ENCODE measurements at places on chromosomes 2 and 18.

DNA sequence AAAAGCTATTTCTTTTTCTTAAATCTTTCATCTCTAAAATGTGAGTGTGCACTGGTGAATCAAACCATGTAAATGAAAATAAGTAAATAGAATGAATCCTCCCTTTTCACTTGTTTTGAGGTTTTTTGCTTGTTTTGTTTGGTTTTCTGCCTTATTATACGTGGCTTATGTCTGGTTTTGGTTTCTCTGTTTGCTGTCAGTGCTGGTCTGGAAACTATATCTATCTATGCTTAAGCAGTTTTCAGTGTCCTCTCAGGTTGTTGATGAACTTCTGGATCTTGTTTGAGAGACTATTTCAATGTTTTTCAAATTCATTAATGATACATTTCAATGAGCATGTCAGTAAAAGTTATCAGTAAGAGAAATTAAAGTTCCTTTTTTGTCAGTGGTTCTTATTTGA, 48.1 kb upstream of the TNFRSF11A start:
- DNase-seq, result no peak

DNA sequence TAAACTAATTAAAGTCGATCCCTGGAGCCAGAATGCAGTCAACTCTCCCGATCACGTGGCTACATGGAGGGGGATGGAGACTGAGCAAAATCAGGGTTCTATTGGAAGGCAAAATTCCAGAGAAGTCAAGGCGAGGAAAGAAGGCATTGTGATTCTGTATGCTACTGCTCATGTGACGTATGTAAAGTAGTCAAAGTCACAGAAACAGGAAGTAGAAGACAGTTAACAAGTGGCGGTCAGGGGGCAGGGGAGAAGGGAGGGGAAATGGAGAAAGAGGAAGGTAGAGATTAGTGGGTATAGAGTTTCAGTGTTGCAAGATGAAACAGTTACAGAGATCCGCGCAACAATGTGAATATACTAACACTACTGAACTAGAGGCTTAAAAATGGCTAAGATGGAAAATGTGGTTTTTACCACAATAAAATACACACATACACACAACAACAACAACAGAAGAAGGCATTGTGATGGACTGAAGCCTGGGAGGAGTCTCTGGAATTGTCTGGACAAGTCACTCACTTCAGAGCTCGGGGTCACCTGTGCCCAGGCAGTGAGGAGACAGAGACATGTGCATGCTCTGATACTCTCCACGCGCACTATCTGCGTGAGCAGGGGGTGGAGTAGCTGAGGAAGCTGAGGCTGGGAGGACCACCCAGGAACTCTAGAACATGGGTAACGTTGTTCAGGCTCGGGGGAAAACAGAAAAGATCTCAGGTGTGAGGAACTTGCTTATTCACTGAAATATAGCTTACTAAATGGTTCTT, 89.9 kb upstream of the CDCA7 start:
- DNase-seq, result no peak

DNA sequence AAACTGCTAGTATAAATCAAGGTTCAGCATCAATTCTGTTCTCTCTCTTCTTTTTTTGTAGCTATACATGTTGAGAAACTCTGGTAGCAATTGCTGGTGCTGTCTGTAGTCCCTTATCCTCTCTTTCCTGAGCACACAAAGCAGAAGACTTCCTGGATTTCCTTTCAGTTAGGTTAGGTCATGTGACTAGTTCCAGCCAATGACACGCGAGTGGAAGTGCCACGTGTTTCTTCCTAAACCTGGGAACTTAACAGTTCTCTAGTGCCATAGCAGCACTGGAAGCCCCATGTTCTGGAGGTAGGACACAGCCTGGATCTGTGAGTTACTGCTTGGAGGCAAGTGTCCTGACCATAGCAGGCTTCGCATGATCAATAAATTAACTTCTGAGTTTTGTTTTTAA, 125.9 kb downstream of the PLA2R1 start:
- no peak for DNase-seq

- no peak for DNase-seq
Observed at GRCh38 chr2:33529771-33530481, 53.5 kb downstream of the RASGRP3 start.

- no peak for DNase-seq
Observed at GRCh38 chr18:49562481-49563129, 748 bp downstream of the LIPG start.

DNA sequence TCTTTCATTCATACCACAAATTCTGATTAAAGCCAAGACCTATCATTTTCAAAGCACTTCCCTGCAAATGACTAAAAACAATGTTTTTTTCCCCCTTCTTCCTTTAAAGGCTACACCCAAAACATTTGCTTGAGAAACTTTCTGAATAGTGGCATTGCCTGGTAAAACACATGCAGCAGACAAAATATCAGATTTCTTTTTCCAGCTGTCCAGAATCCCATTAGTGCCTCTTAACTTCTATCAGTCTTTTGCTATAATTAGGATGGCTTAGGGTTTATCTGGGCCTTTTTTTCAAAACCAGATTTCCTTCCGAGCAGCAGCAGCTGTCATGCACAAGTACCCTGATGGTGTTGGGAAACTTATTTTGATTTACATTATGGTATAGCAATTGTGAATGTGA, 50.6 kb downstream of the ALPK2 start:
- no peak for DNase-seq

- DNase-seq, result peak; percentile 48
Observed at GRCh38 chr2:38037757-38038621, 38.0 kb downstream of the CYP1B1 start.

- DNase-seq, result no peak
Observed at GRCh38 chr2:159617100-159617499, 752 bp upstream of the BAZ2B start.

DNA sequence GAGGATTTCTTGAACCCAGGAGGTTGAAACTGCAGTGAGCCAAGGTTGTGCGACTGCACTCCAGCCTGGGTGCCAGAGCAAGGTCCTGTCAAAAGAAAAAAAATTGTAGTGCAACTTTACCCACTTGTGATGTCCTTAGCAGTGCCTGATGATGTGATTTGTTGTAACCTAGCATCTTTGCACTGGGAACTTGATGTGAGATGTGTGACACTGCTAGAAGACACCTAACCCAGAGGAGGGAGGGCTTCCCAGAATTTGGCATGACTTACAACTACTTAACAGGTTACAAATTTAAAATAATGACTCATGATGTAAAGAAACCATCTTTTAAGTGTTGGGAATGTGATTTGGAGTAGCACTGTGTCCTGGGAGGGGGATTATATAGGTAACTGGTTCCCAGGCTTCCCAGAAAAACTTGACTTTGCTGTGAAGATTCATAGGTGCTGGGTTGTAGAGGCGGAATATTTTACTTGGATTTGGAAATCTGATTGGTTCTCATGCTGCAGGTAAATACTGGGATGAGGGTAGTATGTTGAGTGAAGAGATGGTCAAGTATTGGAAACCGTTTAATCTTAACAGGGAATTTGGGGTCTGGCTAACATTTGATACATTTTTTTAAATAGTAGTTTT, 3.7 kb downstream of the EEF1B2 start:
- DNase-seq, result no peak

DNA sequence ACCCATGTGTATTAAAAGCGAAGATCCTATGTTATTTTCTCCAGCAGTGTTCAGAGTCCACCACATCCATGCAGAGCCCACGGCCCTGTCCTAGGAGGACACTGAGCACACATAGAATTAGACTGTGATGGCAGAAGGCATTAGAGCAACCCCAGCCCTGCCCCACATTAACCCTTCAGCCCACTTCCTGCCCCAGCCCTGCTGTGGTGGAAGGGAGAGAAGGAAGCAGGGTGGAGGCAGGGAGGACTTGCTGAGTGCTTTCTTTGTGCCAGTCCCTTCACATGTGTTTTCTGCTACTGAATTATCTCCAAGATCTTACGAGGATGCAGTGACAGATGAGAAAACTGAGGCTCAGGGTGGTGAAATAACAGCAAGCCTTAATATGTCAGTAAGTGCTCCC, 339.0 kb downstream of the SMAD2 start:
- DNase-seq, result no peak

DNA sequence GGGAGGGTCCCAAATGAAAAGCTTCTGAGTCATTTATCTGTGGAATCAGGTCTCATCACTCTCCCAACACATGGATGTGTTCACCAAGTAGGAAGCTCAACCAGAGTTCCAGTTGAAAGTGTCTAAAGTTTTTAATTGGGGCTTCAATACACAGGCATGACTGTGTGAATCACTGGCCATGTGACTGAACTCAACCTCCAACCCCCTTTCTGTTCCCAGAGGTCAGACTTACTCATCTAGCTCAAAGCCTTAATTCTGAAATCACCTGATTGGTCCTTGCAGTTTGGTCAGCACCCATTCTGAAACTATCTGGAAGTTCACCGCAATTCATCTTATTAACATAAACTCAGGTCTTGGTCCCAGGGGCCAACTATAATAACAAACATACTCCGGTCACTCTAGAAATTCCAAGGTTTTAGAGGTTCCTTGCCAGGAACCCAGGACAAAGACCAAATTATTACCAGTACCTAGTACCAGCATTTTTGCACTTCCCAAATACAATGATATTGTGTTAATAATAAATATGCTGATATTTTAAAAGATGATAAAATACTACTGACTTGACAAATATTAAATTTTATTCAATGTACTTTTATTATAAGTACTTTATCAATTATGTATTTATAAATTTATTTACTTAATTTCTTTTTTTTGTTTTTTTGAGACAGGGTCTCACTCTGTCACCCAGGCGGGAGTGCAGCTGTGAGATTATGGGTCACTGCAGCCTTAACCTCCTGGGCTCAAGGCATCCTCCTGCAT, 10.7 kb upstream of the RBM45 start:
- no peak for DNase-seq

GRCh38 chr2:129069875-129070594, 751.4 kb upstream of the HS6ST1 start:
- DNase-seq, result no peak

- no peak for DNase-seq
Observed at GRCh38 chr18:21629089-21629832, 17.1 kb downstream of the SNRPD1 start.

- no peak for DNase-seq
Observed at GRCh38 chr2:200609028-200609614, 23.3 kb downstream of the AOX1 start.

- DNase-seq, result no peak
Observed at GRCh38 chr2:38277245-38278116, 99.6 kb downstream of the ATL2 start.

GRCh38 chr18:31738460-31739407, 21.9 kb downstream of the SLC25A52 start:
- DNase-seq, result no peak

GRCh38 chr2:237222178-237222577, 136.5 kb downstream of the COPS8 start:
- no peak for DNase-seq

- peak; percentile 40 for DNase-seq
Observed at GRCh38 chr18:2883076-2883735, 36.4 kb downstream of the EMILIN2 start.

- DNase-seq, result no peak
Observed at GRCh38 chr18:79910563-79911343, 40.7 kb downstream of the SLC66A2 start.

- no peak for DNase-seq
Observed at GRCh38 chr18:50143294-50143693, 51.7 kb downstream of the MYO5B start.

GRCh38 chr2:24984912-24985311, 13.2 kb upstream of the DNAJC27 start:
- DNase-seq, result no peak

- DNase-seq, result no peak
Observed at GRCh38 chr2:191280834-191281756, 35.9 kb downstream of the MYO1B start.

DNA sequence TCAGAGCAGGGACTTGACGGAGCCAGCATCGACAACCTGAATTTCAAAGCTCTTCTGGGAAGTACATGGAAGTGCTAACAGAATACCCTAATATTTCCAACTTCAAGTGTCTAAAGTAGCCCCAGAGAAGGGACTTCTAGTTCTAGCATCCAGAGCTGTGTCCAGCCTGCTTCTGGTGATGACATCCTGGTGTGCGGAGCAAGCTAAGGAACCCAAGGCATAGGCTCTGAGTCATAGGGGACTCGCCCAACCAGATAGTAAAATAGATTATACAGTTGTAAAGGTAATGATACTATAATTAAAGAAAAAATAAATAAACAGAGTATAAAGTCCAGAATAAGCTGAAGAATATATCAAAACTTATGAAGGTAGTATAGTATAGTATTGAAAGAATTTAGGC, 108.1 kb upstream of the SERPINE2 start:
- DNase-seq, result no peak

GRCh38 chr18:70454704-70455322, 166.0 kb downstream of the SOCS6 start:
- DNase-seq, result no peak

- DNase-seq, result peak; percentile 63
Observed at GRCh38 chr18:13217466-13217961, 1.0 kb upstream of the LDLRAD4 start.

DNA sequence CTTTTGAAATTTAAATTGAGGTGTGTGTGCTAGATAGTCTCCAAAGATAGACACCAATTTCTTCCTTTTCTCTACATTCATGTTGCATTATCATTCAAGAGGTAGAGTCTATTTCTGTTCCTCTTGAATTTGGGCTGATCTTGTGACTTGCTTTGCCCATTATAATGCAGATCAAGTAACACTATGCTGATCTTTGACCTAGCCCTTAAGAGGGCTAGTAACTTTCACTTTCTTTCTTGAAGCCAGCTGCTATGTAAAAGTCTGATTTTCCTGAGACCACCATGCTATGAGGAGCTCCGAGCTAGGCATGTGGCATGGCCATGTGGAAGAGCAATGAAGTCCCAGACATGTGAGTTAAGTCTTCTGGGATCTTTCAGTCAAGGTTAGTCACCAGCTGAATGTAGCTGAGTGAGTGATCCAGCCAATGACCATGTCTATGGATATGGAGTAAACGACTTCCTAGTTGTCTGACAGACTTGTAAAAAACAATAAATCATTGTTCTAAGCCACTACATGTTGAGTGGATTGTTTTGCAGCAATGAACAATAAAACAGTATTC, 189.4 kb upstream of the CWC22 start:
- DNase-seq, result no peak

DNA sequence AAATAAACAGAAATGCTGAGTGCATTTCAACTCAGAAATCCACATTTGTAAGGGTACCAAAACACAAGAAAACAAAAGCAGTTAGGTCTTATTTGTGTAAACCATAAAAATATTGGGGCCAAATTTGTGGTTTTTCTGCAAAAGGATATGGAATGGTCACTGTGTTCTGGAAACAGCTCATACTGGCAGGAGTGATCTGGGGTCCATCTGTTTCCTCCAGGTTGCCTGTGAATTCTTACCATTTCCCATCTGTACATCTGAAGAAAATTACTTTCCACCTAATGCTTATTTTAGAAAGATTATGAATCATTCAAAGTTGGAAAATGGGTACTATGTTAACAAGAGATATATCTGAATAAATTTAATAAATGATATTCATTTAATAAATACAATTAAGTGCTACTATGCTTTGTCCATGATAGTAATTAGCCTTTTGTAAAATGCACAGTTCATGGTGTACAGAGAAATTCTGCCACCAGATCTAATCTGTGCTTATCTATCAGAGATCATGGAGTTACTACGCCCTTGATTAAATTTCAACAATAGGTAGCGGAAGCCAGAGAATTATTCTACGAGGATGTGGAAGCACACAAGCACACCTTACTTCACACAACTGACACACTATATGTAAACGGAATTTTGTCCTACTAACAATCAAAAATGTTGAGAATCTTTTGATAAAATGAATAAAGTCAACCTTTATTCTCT, 10.9 kb downstream of the ALS2 start:
- DNase-seq, result no peak
